Activated T-helper 1 cell treated with anti-CD3 and anti-CD28 coated beads, Interleukin-2, amount 50 U/mL, for 16 hours (primary cell): ENCODE measurements at places on chromosomes 7 and 10.

DNA sequence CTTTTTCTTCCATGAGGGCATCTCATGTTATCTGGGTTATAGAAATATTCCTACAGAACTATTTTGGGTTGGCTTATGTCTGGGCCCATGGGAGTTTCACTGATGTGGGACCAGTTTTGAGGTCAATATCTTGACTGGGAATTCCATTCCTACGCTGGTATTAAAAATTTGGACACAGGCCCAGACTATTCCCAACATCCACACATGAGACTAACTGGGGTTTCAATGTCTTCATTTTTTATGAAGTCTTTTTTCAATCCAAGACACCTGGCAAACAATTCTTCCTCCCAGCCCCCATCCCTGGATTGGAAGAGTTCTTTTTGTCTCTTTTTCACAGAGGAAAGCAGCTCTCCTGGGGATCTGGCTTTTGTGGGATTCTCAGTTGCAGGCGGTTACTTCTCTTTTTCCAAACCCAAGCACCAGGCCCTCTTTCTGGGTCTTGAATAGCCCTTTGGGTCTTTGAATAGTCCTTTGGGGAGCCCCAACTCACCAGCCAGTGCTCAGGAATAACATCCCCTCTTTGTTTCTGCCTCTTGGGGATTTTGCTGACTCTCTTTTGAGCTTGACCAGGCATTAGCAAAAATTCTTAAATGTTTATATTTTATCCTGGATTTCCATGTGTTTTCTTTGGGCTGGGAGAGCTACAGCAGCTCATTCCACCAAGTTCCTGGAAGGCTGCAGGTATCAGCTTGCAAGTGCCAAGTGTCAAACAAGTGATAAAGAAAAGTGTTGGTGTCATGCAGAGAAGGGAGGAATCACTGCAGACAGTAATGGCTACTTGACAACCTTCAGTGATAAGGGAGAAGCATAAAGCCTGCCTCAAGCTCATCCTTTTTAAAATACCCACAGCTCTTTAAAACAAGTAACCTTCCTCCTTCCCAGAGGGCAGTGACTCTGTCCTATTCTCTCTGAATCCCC lies 234.3 kb downstream of the ADAM12 start:
- no peak for DNase-seq

GRCh38 chr10:75400771-75401568 lies 594 bp downstream of the ZNF503 start:
- no peak for DNase-seq

GRCh38 chr7:66869660-66870450 lies 51.2 kb upstream of the TMEM248 start:
- DNase-seq = no peak

DNA sequence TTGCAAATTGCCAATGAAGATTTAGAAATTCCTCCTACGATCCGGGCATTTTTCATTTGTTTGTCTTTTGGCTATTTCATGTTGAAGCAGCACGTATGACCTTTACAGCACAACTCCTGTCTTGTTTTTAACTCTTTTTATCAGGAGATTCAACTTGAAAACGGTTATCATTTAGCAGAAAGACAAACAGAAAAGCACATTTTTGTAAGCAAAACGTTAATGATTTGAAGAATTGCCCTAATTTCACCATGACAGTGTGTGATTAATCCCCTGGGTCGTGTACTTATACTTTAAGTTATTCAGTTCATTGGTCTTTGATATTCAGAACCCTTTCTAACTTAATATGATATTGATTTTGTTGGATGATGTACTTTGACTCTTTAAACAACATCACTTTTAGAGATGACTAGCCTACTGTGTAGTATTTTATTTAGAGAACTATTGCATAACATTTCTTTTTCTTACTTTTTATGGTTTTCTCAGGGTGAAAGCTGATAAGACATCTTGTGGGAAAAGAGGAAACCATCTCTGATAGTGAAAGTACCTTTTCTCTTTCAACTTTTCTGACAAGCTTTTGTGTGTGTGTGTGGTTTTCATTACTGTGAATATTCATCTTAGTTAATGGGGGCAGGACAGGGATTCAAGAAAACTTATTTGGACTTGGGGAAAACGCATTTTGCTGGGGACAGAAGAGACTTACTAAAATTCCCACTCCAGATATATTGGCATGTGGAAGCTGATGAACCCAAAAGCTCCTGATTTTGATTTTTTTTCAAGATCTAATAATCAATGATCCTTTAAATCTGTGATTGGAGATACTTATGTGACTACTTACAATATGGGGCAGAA lies 8.1 kb downstream of the HHEX start:
- no peak for DNase-seq

GRCh38 chr7:39659356-39660013 lies 36.1 kb downstream of the RALA start:
- DNase-seq = no peak

DNA sequence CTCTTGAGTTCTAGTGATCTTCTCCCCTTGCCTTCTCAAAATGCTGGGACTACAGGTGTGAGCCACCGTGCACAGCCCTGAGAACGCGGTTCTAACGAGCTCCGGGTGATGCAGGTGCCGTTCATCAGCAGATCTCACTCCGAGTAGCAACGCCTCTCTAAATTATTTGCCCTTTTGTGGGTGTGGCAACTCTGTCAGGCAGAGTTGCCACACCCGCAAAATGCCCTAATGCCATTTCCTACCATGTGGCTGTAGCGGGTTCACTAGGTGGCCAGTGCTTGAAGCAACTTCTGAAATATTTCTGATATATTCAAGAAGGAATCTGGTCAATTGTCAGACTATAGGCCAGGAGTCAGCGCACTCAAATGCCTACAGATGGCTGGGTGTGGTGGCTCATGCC lies 62.9 kb upstream of the NMT2 start:
- no peak for DNase-seq

GRCh38 chr10:17122726-17123661 lies 6.6 kb downstream of the CUBN start:
- no peak for DNase-seq

GRCh38 chr7:87075671-87076404 lies 16.4 kb upstream of the ELAPOR2 start:
- no peak for DNase-seq

GRCh38 chr7:55895021-55895420 lies 7.8 kb downstream of the ZNF713 start:
- DNase-seq = no peak

GRCh38 chr7:106426803-106427202 lies 142.0 kb upstream of the NAMPT start:
- no peak for DNase-seq

- DNase-seq = no peak
Measured at GRCh38 chr7:19119870-19120486, 2.5 kb upstream of the TWIST1 start.

- no peak for DNase-seq
Measured at GRCh38 chr10:89346405-89347254, 18.8 kb downstream of the IFIT3 start.

GRCh38 chr7:80630608-80631405 lies 7.6 kb upstream of the CD36 start:
- DNase-seq = no peak

GRCh38 chr10:77325233-77325537 lies 312.4 kb downstream of the KCNMA1 start:
- DNase-seq = no peak

DNA sequence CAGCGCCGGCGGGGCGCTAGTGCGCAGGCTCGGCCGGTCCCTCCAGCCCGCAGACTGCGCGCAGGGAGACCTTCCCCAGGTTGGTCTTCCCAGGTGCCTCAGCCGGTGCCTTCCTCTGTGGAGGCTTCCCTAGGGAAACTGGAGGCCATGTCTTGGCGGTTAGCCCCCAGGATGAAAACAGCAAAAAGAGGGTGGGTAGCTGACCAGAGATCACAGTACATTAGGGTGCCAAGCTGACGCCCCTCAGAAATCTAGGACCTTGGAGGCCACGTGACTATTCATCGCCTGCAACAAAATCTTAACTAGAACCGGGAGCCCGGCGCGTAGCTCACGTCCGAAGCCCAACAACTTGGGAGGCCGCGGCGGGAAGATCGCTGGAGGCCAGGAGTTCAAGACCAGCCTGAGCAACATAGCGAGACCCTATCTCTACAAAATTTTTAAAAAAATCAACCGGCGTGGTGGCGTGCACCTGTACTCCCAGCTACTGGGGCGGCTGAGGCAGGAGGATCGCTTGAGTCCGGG lies 327 bp upstream of the FIS1 start:
- no peak for DNase-seq

DNA sequence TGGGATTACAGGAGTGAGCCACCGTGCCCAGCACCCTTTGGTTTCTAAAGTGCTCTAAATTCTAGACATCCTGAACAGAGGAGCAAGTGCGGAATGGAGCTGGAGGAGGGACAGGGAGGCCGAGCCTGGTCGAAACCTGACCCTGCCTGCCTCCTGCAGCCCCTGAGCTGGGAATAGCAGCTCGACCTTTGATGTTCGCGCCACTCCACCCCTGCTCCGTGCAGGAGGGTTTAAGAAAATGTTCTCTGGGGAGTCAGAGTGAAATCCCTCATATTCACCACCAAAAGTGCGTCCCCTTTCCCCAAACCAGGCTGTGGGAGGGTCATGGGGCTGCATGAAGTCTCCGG lies 1.8 kb downstream of the PGAM2 start:
- DNase-seq = no peak

DNA sequence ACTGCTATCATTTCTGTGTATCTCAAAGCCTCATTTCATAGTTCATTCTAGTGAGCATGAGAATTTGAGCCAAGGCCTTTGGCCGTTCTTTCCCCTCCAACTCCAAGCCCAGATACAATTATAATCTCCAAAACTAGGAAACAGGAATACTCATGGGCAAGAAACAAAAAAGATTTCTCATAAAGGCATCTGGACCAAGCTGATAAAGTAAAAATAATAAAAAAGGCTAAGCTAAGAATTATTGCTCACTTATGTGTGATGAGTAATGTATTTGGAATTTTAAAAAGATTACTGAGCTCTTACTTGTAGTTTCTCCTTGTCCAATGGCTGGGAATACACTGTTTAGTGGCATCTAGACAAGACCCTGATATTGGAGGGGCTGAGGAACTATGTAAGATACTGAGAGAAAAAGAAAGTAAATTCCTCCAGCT lies 196.4 kb upstream of the POM121L12 start:
- DNase-seq = no peak

DNA sequence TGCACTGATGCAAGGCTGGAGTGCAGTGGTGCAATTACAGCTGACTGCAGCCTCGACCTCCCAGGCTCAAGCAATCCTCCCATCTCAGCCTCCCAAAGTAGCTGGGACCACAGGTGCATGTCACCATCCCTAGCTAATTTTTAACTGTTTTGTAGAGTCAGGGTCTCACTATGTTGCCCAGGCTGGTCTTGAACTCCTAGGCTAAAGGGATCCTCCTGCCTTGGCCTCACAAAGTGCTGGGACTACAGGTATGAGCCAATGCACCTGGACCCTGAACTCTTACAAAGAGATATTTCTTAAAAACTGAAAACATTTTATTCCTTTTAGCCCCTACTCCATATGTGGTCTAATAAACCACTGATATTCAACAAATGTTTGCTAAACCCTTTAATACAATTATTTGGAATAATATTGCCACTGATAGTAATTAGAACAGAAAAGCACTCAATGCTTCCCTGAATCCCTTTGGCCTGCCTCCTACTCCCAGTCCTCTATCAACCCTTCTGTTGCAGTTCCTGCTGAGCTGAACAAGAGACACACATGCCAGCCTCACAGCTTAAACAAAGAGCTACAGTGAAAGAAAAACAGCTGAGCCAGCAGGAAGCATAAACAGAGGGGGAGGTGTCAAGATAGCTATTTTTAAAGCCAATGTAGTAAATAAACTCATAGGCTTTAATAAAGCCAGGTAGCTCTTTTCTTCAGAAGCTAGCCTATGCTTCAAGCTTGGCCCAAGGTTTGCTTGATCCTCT lies 7.0 kb upstream of the GNAI1 start:
- DNase-seq = no peak

DNA sequence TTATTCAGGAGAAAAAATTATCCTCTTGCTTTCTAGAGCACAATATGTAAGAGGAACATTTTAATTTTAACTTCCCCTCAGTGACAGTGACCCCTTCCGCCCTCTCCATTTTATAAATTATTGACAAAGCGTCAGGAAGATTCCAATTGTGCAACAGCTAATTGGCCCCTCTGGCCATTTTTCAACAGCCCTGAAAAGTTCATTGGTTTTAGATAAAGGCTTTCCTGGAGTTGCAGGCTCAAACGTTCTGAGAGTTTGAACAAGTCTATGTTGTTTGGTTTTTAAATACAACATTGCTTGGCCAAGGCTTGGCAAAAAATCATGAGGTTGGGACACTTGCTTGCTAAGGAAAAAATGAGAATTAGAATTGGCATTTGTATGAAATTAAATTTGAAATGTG lies 422.2 kb upstream of the ANKRD30A start:
- no peak for DNase-seq
